PC-3 (cell line): ENCODE measurements at places on chromosomes 4 and X.

GRCh38 chr4:76301068-76301774, 5.3 kb upstream of the STBD1 start:
- peak; percentile 88 for DNase-seq

DNA sequence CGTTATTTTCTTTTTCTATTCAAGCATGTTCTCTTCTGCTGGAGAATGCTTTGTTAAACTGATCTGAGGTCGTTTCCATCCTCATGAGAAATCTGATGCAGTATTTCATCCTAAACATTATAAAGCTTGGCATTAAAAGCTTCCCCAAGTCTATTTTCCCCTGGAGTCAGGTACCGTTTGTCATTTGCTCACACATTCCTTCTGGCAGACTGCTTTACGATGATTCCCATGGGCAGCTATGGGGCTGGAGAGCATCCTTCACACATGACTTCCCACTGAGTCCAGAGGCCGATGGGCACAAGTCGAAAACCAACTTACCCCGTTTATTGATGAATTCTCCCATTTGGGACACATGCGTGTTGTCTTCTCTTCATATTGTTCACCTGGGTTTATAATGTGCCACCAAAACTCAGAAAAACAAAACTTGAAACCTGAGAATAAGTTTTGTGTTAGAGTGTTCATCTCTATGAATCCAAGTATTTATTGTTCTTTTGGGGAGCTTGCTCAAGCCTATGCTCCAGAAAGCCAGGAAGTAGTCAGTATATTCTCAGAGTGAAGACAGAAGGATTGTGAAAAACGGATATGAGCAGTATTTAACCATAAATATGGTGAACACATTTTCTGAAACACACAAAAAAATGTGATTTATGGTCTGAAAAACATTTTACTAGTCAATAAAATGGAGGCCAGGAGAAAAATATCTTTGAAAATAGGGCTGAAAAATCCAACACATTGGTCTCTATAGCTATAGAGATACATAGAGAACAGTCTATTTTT, 298.8 kb upstream of the NOCT start:
- DNase-seq = no peak

DNA sequence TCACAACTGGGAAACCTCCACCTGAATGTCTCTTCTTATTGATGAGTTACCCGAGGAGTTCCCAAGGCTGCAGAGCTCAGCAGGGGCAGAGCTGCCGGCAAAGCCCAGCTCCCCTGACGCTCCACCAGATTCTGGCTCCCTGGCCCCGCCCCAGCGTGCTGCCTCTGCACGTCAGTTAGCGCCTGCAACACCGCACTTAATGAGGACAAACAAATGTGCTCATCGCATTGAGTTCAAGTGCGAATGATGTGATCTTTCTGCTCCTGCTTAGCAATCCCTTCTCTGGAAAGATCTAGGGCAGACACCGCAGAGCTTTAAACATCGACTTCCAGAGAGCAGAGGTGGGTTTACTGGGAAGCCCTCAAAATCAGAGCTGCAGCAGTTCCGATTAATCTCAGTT, 55.5 kb upstream of the FBXW7 start:
- DNase-seq = no peak

DNA sequence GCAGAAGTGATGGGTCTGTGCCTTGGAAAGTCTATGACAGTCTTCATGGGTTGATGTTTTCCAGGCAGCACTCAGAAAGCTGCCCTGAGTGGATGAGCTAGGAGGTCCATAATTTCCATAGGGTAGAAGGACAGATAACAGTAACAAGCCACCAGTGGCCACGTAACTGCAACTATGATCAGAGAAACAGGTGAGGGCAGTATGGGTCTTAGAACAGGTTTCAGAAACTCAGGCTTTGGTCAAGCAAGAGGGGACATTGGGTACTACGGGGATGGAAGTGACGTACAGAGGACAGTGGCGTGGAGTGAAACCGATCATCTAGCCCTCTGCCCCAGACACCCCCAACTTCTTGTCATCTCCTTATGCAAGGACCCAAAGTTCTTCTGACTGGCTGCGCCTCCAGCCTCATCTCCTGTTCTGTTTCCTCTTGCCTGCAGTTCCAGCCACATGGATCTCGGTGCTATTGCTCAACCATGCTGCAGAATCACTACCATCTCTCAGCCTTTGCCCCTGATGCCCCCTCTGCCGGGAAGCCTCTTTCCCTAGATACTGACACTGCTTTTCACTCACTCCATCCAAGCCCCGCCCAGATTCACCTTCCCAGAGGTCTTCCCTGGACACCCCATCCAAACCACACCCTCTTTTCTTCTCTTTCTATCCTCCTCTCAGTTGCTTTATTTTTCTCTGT, 123.4 kb downstream of the MFAP3L start:
- DNase-seq = no peak

- no peak for DNase-seq
These were observed 64.2 kb downstream of the LIMCH1 start for GRCh38 chr4:41602113-41602512.

DNA sequence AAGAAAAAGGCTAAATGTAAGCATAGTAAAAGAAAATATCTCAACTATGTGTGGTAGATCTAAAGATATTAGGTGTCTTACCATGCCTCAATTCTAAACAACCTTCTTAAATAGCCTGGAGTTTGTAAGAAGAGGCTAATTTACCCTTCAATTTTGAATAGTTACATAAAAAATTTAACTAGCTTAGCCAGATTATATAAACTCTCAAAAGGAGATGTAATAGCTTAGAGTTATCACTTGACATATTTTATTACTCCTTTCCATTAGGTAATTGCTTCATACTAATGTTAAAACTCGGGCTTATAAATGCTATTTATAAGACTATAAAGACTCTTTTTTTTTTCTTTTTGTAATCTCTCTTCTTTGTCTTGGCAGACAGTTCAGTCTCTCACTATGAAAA, 297.5 kb upstream of the PABPC4L start:
- no peak for DNase-seq

DNA sequence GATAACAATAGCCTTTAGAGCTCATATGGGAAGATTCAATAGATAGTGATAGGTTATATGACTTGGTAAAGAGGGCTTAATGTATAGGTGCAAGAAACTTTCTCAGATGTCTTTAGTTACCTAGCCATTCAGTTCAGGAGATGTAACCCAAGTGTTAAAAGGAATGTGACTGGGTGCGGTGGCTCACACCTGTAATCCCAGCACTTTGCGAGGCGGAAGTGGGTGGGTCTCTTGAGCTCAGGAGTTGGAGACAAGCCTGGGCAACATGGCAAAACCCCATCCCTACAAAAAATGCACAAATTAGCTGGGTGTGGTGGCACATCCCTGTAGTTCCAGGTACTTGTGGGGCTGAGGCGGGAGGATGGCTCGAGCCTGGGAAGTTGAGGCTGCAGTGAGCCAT, 7.9 kb downstream of the TET2 start:
- DNase-seq = no peak

GRCh38 chrX:152038804-152039203, 64.3 kb upstream of the GABRE start:
- no peak for DNase-seq

GRCh38 chr4:17398035-17398434, 113.9 kb downstream of the QDPR start:
- DNase-seq = no peak

DNA sequence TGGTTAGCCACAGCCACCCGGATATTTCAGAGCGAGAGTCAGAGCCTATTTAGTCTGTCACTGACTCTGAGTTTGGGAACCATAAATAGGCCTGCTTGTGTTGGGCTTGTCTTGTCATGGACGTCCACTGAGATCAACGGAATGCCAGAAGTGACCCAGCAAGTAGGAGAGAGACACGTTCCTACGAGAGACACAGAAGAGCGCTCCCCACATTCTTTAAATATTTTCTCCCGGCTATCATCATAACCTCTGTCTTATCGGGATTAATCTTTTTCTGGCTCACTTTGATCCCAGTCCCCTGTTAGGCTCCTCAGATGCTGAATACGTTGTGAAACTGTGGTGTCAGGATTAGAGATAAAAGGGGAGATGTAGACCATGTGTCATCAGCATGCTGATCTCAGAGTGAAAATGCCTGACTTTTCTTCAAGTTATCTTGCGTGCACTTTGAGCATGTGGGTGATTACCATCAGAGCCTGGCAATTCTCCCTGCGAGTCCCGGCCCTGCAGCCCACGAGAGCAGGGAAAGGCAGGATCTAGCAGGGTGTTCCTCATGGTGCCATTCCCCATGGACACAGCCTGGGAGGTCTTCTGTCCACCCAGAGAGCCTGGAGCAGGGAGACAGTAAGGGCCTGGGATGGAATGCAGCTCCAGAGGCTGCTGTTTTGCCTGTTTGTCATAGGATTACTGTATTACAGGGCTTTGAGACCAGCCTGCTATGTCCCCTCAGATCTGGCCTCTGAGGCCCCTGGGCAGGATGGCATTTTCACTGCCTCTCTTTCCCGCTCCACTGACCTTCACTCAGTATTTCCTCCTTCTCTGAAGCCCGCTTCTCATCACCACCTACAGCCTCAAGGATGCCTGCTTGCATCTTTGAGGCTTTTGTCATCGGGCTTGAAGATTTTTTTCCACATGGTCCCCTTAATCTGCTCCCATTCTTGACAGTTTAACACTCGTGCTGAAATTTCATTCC, 2.8 kb upstream of the TENM3 start:
- no peak for DNase-seq

DNA sequence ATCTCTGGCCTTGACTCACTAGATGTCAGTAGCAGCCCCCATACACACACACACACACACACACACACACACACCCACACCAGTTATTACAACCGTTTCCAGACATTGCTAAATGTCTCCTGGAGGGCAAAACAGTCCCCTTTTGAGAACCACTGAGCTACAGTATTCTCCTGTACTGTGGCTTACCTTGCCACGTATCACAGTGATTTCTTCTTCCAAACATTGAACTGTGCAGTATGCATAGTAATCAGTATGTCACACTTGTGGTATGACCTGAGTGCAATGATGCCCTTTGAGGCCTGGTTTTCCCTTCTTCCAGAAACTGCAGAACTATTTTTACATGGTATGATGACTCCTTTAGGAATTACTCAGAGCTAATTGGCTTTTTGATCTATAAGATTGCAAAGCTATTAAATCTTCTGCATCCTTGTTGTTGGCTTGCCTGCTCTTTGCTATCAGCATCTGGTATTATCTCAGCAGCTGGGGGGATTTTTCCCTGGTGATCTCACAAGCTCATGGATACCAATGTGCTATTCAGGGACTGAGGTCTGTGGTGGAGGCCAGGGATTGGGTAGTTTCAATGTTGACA, 3.6 kb upstream of the THOC2 start:
- no peak for DNase-seq

GRCh38 chr4:142485452-142485851, 360.6 kb downstream of the INPP4B start:
- DNase-seq = no peak

DNA sequence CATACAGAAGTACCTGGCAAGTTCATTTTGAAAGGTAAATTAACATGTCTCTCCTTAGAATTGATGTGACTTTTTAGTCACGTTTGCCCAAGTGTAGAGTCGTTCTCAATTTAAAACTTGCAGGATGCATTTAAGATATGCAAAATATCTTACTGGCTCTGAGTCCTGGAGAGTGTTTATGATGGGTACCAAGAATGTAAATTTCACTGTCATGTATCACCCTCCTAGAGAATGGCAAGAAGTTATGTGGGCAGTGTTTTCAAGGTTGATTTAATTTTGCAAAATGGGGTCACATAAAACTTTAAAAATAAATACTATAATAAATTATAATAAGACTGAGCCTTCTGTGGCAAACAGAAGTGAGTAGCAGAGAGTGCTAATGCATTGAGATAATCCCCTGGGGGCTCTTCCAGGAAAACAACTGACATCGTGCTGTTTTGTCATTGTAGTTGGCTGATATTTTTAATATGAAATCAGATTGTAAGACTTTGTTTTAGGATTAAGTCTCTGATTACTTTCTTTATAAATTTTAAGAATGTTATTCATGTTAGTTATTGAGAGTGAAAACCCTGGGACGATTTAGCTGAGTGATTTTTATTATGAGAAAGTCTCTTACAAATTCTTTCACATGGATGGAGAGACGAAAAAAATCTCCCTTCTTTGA, 103.0 kb downstream of the AFF1 start:
- no peak for DNase-seq

DNA sequence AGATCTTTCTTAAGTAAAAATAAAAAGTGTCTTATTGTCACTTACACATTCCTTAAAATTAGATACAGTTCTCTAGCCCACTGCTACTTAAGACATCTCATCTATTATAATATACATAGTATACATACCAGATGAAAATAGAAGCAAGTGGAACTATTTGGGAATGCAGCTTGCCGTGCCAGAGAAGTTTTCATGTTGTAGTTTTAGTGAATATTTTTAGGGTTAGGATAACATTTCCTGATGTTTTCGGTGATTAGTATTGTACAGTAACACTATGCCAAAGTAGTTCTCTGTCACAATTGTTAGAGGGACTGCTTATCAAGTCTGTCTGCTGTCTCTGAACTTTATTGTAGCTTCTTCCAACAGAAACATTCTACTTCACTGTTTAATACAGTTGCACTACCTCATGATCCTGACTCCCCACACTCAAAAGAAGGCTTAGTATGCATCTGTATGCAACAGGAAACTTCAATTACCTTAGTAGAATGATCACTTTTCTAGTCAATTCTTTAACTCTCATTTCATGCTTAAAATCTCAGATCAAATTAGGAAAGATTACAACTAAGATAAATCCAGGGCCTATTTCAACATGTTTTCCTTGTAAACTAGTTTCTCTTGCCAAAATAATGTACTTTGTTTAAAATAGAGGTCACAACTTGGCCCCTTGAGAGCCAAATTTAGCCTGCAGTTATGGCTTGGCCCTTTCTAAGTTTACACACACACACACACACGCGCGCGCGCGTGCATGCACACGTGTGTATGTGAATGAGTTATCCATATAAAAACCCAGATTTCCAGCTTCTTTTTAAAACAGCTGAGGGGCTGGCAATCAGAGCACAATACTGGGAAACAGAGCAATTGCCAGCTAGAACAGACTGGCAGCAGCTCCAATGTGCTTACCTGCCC, 42.3 kb upstream of the SRPX start:
- no peak for DNase-seq
